ENCODE measurements at places on chromosomes 1 and 21. TPM values are rescaled to one million over a fixed set of nuclear protein-coding genes. Genes with fewer than 3 reads are reported as not detected.

Gene OLIG2
- total RNA-seq: not detected

Gene LORICRIN
- total RNA-seq: not detected

GRCh38 chr1:171828794-171829193 is 12.5 kb upstream of the DNM3 start:
- no peak for DNase-seq

Gene SMCP
- total RNA-seq: not detected

Gene CD5L
- 1.0 TPM for total RNA-seq

DNA sequence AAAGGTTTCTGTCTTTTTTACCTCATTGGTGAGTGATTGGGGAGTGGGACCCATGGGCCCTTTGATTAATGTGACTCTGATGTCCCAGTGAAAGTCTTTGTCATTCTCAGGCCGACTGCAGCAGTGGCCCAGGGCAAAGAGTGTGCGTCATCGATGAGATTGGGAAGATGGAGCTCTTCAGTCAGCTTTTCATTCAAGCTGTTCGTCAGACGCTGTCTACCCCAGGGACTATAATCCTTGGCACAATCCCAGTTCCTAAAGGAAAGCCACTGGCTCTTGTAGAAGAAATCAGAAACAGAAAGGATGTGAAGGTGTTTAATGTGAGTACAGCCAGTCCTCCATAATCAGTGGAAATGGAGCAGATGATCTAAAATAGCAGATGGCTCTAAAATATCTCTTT is 19.4 kb downstream of the NTPCR start:
- DNase-seq: no peak

Gene DOP1B
- 14.8 TPM for total RNA-seq

DNA sequence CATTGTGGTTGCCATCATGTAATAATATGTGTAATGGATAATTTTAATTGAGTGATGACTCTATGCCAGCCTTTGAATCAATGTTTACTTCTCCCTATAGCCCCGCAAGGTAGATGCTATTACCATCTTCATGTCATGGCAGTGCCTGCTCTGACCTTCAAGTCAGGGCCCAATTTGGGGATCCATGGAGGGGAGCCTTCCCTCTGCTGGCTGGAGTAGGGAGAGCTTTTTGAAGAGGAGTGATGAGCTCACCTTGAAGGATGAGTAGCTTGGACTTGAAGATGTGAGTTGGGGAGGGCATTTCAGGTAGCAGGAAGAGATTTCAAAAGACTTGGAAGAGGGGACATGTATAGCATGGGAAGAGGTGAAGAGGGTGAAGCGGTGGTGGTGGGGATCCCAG is 189.2 kb downstream of the FOXD2 start:
- no peak for DNase-seq

DNA sequence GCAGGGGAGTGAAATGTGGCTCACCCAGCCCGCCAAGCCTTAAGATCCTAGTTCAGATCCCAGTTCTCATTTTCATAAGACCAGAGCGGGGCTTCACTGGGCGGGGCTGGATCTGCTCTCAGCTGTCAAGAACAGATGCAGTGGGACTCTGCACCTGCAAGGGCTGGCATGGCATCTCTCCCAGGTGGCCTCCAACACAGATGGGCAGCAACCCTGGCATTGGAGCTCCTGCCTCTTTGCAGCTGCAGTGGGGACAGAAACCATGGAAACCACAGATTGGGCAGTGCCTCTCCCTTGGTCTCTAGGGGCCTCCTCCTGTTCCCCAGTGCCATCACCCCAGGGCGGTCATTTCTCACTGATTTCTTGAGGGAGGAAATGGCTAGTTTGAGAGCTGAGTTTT is 267.7 kb downstream of the PRDM2 start:
- no peak for DNase-seq

- DNase-seq: peak; percentile 92
Observed at GRCh38 chr21:45363921-45364467, 41.0 kb upstream of the COL18A1 start.

Gene AXDND1
- not detected for total RNA-seq

GRCh38 chr1:198849093-198849492 is 210.3 kb downstream of the PTPRC start:
- no peak for DNase-seq

DNA sequence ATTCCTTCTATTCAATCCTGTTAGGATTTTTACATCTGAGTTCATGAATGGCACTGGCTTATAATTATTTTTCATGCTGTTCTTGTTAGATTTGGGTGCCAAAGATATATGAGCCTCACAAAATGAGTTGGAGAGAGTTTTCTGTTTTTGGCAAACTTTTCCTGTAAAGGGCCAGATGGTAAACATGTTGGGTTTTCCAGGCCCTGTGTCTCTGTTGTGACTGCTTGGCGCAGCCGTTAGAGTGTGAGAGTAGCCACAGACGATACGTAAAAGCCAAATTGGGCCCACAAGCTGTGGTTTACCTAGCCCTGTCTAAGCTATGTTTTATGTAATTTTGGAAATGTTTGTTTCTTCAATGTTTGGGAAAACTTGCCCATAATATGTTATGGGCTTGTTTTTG is 15.6 kb upstream of the CA6 start:
- DNase-seq: no peak

Gene SH2D1B
- total RNA-seq: 0.45 TPM
